ENCODE measurements at places on chromosomes 4 and X.

DNA sequence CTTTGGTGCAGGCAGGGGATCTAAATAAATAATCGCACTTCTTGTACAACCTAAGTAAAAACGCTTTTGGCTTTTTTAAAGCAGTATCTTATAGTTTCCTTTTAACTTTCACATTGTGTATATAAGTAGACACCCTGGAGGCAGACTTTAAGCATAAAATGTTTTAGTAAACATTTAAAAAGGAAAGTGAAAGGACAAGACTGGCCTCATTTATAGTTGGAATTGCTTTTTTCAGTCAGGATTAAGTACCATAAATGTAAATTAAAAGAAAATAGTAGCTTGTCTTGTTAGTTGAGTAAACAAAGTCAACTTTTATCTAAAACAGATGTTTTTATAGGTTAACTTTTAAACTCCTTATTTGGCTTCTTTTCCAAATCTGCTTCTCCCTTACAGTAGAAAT lies 39.7 kb downstream of the PTPN13 start:
- no peak for DNase-seq

DNA sequence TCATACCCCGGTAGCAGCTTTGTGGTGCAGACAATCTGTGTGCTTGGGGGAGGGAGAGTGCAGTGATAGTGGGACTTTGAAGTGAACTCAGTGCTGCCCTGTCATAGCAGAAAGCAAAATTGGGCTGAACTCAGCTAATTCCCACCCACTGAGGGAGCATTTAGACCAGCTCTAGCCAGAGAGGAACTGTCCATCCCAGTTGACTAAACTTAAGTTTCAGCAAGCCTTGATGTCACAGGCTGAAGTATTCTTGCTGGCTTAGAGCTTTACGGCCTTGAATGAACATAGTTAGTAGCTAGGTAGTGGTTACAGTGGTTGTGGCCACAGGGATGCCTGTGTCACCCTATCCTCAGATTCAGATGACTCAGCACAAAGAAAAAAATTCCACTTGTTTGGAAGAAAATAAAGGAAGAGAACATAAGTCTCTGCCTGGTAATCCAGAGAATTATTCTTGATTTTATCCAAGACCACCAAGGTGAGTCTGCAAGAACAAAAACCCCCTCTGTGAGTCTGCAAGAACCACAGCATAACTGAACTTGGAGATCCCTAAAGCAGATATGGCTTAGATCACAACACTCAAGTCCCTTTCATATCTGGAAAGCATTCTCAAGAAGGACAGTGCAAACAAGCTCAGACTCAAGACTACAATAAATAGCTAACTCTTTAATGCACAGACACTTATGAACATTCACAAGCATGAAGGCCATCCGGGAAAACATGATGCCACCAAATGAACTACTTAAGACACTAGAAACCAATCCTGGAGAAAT lies 39.4 kb downstream of the ADH7 start:
- DNase-seq, result no peak

GRCh38 chr4:4455210-4455865 lies 68.4 kb downstream of the NSG1 start:
- DNase-seq, result no peak

DNA sequence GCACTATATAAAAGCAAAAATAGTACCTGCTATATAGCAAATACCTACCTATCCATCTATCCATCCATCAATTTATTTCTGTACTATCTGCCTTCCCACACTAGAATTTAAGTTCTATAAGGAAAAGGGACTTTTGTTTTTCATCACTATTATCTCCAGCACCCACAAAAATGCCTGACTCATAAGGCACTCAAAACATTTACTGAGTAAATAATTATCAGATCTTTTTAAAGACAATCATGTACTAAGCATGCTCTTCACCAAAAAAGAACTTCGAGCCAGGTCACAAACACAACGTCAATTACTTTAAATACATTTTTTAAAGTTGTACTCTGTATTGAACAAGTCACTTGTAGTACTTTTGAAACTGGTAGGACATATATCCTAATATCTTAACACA lies 119.9 kb downstream of the FBXW7 start:
- DNase-seq, result no peak

- DNase-seq, result no peak
Measured at GRCh38 chr4:1824746-1825145, 31.2 kb downstream of the LETM1 start.

GRCh38 chrX:40947276-40947675 lies 138.0 kb upstream of the USP9X start:
- DNase-seq, result no peak

DNA sequence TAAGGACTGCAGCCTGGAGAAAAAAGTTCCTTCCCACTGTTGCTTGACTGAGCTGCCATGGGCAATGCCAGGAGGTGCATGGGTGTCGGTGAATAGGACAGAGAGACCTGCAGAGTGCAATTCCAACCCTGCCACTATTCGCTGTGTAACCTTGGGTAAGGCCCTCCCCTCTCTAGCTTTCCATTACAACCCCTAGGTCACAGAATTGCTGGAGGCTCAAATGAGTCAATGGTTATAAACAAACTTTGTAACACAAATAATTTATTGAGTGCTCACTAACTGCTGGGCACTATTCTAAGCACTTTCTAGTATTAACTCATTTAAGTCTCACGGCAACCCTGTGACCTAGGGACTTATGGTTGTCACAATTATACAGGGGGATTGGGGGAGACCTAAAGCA lies 37.8 kb downstream of the PJA1 start:
- no peak for DNase-seq

GRCh38 chr4:48454591-48454990 lies 28.6 kb upstream of the SLC10A4 start:
- no peak for DNase-seq
